ENCODE measurements at places on chromosomes 2 and 18. TPM values are rescaled to one million over a fixed set of nuclear protein-coding genes. Genes with fewer than 3 reads are reported as not detected.

The TRIM54 gene
- total RNA-seq, result not detected

- no peak overlapping the region for H3K4me3 ChIP-seq
- H3K36me3 ChIP-seq, result no peaks in the 10 kb centered on the region
- DNase-seq, result no peak
- no peak overlapping the region for H3K27ac ChIP-seq
Measured at GRCh38 chr2:237222178-237222577, 136.5 kb downstream of the COPS8 start.

DNA sequence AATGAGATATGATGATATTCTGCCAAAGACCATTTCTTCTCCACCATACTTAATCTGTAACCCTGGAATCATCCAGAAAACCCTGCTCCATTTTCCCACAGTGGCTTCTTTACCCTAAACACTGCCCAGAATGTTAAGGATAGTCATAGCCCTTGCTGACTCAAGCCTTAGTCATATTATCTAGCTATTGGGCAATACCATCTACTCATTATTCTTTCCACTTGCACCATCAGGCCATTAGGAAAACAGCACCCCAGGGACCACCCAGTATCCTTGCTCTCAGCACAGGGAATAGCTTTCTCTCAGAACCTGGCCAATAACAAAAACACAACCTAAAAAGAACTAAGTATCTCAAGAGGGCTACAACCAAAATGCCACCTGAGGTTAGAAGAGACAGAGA lies 445.7 kb upstream of the SLC14A2 start:
- no peaks in the 10 kb centered on the region for H3K27me3 ChIP-seq
- no peak for DNase-seq
- H3K36me3 ChIP-seq, result no peaks in the 10 kb centered on the region
- H3K4me3 ChIP-seq, result no peak overlapping the region

DNA sequence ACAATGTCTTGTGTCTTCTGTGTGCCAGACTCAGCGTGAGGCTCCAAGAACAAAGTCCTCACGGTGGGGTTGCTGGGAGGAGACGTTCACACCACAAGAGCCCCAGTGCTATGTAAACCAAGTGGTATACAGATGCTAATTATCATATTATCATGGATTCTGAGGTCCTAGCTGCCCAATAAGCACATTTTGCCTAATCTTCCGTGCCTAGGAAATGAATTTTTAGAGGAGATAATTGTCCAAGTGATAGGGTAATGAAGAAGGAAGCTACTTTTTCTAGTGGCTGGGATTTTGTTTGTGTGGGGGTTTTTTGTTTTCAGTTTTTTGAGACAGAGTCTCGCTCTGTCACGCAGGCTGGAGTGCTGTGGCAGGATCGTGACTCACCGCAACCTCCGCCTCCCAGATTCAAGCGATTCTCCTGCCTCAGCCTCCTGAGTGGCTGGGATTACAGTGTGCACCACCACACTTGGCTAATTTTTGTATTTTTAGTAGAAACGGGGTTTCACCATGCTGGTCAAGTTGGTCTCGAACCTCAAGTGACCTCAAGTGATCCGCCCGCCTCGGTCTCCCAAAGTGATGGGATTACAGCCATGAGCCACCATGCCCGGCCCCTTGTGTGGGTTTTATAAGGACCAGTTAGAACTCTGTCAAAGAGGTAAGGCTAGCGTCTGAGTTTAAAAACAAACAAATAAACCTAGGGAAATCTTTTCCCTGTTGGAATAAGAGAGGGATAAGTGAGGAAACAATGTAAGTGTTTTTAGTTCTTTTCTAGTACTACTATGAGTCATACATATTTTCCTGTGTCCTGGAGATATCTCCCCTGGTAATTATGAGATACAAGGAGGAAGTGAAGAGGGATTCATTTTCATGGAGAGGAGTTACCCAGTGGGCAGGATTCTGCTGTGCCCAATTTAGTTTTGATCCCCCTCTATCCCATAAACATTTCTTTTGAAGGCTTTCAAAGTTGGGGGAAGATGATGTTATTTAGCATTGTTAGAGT lies 9.5 kb upstream of the SMAD7 start:
- H3K27me3 ChIP-seq, result no peaks in the 10 kb centered on the region
- DNase-seq, result no peak
- H3K27ac ChIP-seq, result no peak overlapping the region
- peaks cover 27% of the 10 kb centered on the region for H3K4me1 ChIP-seq
- no peaks in the 10 kb centered on the region for H3K36me3 ChIP-seq

DNA sequence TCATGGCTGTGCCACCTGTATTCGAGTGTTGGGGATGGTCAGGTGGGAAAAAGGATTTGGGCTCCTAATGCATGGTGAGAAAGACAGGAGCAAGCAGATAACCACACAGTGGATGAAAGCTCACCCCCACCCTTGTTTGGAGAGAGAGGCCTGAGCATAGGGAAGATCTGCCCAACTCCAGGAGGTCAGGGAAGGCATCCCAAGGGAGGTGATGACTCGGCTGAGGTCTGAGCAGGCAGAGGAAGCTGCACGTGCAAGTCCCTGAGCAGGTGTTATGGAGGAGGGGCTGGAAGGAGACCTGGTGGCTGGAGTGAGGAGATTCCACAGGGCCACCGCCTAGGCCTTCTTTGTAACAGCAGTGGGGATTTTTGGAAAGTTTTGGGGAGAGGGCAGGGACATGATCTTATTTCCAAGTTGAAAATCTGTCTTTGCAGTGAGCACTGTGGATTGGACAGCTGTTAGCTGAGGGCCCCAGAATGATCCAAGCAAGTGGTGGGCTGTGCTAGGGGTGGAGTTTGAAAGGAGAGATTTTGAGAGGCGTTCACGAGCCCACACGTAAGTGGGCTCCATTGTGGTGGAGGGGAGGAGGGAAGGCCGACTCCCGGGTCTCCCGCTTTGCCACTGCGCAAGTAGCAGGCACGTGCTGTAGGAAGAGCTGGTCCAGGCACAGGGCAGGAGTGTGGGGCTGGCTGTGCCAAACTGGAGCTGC lies 228.5 kb downstream of the GLI2 start:
- no peak overlapping the region for H3K4me3 ChIP-seq
- H3K4me1 ChIP-seq, result no peaks in the 10 kb centered on the region
- no peaks in the 10 kb centered on the region for H3K36me3 ChIP-seq
- no peak for DNase-seq

Measured in upper lobe of right lung (tissue), 1 donor.